ENCODE measurements at places on chromosomes 3 and 15.

- no peak for DNase-seq
Observed at GRCh38 chr15:62026487-62027262, 33.6 kb downstream of the VPS13C start.

DNA sequence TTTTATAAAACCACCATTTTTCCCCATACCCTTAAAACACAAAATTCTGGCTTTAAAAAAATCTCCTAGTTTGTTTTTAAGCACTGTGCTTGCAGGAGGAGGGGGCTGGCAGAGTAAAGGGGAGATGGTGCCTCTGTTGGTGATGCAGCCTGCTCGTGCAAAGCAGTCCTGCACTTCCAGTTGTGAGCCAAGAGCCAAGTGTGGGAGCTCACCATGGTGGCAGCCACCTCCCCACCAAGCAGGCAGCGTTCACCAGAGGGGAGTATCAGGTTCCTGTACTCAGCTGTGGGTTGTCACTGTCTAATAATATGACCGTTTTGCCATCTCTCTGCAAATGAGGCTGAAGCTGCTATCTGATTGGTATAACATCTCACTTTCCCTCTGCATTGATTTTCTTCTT, 164.8 kb downstream of the SYNPR start:
- DNase-seq = no peak

- no peak for DNase-seq
Observed at GRCh38 chr3:56193519-56193918, 274.7 kb downstream of the ERC2 start.

DNA sequence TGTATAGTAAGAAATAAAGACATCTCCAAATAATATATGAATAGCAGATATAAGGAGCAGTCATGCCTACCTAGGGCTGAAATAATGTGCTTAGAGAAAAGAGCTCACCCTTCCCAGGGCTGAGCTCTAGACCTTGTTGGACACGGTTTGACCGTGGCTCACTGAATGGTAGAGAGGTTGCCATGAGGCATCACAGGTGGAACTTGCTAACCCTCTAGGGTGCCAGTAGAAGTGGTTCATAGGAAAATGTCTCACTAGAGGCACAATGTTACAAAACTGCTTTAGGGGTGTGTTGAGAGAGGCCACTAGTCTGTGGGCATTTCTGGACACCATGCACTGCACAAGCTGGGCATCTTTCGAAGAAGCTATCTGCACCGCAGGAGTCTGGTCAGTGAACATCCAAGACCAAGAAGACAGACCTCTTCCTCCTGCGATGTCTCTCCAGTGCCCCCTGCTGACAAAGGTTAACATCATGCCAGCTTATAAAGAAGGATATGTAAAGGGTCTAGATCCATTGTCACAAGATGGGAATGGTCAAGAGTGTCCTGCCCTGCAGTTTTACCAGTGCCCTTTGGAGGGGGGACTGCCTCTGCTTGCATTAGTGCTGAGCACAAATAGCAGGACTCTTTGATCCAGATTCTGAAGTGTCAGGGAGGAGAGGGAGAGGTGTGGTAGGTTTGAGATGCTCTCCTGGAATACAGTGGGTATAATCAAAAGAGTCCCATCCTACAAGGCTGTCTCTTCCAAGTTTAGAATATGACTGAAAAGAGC, 266.8 kb downstream of the ZNF385D start:
- DNase-seq = no peak

DNA sequence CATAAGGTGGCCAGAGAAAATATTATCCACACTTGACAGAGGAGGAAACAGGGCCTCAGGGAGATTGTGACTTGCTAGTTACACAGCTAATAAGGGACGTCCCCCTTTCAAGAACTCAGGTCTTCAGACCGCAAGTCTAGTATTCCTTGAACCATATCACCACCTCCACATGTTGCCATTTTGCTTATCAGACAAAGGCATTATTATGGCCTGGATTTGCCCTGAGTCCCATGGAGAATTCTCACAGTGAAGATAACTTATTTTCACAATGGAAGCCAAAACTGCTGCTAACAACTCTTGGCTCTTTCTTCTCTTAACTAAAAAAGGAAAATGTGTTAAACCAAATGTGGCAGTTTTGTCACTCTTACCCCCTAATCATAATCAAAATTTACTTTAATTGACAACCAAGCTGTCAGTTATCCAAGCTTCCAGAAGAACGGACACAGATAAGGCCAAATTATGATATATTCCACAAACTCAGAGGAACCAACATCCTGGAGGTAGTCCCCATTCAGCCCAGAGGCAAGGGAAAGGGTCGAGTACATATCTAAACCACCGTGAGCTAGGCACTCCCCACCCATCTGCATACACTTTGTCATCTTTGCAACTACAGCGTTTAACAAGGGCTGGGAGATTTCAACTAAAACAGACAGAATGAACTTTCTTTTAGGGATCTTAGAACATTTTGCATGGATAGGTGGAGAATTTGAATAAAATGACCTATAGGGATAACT, 63.6 kb upstream of the THBS1 start:
- DNase-seq = no peak

GRCh38 chr3:127735767-127736693, 63.3 kb downstream of the ABTB1 start:
- DNase-seq = no peak

DNA sequence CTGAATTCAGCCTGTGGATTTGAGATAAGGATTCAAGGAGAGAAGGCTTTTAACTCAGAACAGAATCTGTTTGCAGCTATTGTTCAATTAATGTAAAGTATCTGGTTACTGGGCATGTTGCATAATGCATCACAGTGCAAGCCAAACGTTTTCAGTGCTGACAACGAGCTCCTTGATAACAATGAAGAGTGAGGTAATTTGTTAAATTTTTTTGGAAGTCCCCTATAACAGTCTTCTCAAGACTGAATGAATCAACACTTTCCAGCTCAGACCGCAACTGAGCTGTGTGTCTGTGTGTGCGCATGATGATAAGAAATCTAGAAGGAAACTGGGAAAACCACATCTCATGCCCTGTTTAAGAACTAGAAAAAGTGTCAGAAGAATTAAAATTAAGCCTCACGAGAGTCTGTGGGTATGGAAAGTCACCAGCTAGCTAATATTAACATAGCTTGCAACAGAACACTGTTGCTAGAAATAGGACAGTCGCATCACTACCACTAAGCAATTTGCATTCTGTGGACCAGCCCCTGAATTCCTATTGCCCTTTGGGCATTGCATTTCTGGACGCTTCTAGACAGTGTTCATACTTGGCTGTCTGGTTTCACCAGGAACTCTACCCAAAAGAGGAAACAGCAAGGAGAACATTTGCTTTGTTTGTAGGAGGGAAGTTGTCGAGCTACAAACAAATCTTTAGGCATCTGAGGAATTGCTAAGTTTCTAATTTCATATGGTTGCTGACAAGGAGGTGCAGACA, 43.7 kb upstream of the ATP2C1 start:
- DNase-seq = peak; percentile 5

DNA sequence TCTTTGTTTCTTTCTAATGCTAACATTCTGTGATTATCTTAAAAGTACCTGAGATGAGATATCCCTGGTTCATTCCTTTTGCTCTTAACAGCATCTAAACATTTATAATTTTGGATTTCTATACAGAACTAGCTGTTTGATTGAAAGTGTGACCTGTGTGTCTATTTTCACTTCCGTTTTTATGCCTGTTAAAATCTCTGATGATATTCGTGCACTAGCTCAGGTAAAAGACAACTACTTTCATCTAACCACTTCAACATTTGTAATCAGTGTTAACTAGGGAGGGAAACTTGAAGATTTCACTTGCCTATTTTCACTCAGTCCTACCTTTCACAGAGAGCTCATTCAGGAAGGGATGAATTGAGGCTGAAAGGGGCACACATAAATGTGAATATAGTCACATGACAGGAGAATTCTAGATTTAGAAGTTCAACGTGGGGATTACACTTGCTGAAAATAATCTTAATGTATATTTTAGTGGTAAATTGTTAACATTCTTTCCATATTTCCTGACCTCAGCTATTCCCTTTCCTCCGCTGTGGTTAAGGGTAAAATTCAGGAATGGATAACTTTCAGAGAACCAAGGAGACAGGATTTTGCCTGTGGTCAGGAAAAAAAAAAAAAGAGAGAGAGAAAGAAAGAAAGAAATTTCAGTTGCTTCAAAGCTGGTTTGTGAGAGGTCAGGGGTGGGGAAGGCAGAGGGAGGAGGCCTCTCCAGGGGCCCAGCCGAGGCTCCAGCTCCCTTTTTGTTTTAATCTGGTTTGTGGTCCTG, 159.8 kb upstream of the TSC22D2 start:
- DNase-seq = no peak

GRCh38 chr15:80871858-80872257, 92.7 kb downstream of the CEMIP start:
- DNase-seq = no peak

DNA sequence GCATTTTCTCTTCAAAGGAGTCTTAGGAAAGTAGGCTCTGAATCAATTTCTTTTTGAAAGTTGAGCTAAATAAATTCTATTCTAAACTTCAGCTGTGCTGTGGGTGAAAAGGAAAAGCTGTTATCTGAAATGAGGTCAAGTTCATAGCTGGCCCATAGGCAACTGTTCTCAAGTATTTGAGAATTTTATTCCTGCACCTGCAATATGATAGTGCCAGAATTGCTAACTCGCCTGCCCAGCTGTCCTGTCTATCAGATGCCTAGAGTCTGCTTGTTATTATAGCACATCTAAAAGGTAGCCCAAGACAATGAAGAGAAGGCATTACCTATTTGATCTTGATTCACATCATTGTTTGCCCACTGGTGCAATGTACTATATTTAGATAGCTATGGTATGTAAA, 798.7 kb downstream of the DIPK2A start:
- DNase-seq = no peak

DNA sequence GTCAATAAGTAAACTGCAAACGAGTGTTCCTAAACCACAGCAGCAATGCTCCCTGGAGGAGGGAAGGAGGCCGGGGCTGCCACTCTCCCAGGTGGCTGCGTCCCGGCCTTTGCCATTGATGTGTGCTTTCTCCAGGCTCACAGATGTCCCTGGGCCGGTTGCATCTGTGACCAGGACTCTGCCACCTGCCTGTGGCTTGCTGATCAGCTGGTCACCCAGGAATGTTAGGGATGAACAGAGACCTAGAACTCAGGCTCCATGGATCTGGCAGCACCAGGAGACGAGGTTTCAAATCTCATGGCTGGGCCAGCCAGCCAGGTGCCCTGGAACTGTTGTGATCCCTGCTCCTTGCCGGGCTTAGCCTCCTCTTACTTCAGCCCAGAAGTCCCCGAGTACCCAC, 65.7 kb downstream of the KLF15 start:
- DNase-seq = no peak

DNA sequence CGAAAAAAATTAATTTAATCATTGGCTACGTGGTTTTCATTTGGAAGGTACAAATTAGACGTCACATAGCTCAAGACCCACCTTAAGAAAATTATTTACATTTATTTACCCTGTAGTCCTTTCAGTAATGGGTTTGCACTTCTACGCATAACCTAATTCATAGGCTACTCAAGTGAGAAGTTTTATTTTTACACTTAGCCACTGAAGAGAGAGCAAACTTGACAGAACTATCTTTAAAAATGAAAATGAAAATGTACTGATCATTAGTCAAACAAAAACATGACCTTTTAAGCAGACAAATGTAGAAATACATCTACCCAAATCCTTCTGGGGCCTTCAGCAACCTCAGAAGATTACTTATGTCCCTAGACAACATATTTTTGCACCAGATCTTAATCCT, 269.4 kb upstream of the TTC14 start:
- no peak for DNase-seq

GRCh38 chr3:71787851-71788405, 3.0 kb upstream of the PROK2 start:
- DNase-seq = no peak

DNA sequence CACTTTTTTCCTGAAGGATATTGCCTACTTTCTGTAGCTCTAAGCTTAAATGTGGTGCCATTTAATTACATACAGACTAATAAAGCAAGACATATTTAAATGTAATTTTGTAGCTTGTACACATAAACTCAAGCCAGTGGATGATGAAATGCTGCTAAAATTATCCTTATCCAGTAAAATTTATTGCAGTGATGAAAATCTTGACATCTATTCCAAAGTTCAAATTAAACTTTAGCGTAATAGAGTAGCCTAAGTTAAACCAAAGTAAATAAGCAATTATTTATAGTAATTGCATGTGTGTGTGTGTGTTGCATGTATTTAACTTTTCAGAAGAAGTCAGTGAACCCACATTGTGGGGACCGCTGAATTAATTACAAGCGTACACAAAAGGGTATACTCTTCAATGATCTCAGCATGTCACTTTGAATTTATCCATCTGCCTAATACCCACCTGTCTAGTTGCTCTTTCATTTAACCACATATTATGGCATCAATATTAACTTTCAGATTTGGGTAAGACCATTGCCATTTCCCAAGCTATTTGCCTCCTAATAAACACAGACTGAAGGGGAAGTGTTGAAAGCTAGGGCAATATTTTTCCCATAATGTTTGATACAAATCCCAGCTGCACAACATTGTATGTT, 85.0 kb downstream of the MECOM start:
- no peak for DNase-seq

DNA sequence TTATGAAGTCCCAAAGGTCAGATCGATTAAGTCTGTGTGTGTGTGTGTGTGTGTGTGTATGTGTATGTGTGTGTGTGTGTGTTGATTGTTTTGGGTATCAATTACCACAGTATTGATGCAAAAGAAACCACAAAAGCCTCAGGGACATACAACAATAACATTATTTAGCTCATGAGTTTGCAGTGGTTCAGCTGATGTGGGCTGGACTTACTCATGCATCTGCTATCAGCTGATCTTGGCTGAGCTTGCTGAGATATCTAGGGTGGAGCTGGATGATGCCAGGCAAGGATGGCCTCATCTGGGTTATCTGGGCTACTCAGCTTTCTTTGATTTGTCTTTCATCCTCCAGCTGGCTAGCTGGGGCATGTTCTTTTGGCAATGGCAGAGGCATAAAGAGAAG, 82.4 kb upstream of the PRR23C start:
- no peak for DNase-seq

DNA sequence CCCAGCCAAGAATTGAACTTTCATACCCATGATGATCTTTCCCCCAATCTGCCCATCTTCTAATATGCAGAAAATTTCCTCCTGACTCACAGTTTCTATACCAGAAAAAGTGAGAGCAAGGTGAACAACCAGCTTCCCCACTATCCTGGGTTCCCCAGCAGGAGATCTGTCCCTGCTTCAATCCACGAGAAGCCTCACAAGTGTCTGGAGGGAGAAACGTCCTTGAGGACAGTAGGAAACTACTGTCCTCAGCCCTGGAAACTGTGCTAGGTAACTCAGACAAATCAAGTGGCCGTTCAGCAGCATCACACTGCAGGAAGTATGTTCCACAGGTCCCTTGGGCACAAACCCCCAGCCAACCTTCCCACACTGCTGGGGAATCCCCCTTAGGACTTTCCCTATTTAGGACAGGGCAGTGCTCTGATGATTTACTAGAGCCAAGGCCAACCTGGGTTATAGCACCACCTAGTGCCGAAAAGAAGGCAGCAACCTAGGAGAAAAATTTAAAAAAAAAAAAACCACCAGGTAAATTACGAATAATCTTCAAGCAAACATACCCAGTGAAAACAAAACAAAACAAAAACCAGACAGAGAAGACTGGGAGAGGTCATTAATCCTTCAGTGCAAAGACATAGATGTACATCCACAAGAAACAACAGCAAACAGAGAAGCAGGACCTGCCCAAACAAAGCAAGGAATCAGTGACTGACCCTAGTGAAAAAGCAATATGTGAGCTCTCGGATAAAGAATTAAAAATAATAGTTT, 36.0 kb downstream of the MORC1 start:
- peak; percentile 8 for DNase-seq

- no peak for DNase-seq
Observed at GRCh38 chr3:13671482-13672233, 122.7 kb downstream of the FBLN2 start.

- no peak for DNase-seq
Observed at GRCh38 chr3:10813425-10813824, 2.6 kb upstream of the SLC6A11 start.
